ENCODE measurements at places on chromosomes 4 and X.

GRCh38 chr4:39134683-39135306 lies 47.5 kb upstream of the WDR19 start:
- DNase-seq, result no peak

DNA sequence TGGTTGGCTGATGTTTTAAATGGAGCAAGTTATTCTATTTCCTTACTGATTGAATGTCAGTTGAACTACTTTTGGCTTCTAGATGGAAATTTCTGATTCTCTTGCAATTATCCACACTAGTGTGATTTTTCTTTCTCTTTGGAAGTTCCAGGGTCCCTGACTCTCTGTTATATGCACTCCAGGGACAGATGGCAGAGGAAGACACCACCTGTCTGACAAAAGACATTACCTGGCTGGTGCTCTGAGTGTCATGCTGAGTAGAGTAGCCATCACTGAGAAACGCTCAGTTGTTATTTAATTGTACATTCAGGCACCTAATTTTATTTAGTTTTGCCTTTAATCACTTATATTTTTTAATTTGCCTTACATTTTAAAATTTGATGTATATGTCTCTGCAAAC lies 105.4 kb upstream of the TLL1 start:
- DNase-seq, result no peak

- peak; percentile 4 for DNase-seq
These were observed 56.9 kb upstream of the PRPS1 start for GRCh38 chrX:107571296-107571998.

DNA sequence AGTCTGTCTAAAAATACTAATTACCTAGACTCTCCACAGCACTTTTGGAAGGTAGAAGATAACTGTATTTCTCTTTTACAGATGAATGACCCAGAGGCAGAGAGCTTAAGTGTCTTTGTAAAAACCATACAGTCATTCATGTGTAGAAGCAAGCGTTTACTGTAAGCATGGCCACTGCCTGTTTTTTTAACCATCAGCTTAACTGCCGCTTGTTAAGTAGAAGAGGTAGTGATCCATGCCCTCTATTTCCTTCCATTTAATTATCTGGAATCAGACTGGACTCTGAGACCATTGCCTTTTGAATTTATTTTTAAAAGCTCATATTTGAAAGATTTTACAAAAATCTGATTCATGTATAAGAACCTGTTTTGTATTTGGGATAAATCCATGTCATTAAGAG lies 111.2 kb upstream of the TECRL start:
- no peak for DNase-seq

GRCh38 chr4:27115221-27115620 lies 254.6 kb downstream of the STIM2 start:
- DNase-seq, result no peak

DNA sequence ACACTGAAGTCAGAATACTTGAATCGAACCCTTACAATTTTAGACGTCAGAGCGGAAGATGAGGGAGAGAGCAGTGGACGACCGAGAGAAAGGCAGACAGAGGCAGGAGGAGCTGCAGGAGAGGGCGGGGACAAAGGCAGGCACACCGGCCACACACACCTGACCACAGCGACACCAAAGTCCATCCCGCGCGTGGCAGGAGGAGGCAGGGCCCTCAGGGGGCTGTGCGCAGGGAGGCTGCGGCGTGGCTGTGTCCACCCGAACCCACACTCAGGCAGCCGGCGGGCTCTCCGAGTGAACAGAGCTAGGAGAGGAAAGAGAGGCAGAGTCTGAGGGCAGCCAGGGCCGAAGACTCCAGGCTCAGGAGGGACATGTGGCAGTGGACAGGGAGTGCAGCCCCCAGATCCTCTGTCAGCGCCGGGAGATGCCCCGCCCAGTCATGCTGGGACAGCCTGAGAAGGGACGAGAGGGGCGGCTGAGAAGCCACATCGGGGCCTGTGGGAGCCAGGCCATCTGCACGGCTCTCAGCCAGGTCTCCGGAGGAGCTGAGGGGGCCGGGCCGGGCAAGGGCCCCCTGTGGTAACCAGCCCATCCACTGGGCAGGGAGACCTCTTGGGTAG lies 20.1 kb downstream of the GAK start:
- no peak for DNase-seq

- DNase-seq, result no peak
These were observed 157.0 kb upstream of the SMIM31 start for GRCh38 chr4:164596927-164597326.

GRCh38 chr4:16894406-16894805 lies 4.0 kb downstream of the LDB2 start:
- DNase-seq, result no peak

- DNase-seq, result no peak
These were observed 11.9 kb downstream of the GRPEL1 start for GRCh38 chr4:7055990-7056325.

DNA sequence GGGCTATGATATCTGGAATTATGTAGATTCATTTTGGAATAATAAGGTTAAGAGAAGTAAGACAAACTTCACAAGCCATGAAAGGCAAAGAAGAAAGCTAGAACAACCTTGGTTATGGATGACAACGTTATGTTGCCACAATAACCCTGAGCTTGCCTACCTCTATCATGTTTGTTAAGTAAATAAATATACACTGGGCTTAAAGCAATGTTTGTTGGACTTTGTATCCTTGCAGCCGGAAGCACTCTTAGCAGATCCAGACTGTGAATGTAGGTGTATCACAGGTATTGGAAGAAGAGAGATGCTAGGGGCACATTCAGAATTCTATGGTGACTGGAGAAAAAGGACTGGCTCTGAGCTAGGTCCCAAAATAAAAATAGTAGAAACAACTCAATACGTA lies 214.4 kb downstream of the HS3ST1 start:
- no peak for DNase-seq

GRCh38 chrX:13087322-13088155 lies 43.1 kb upstream of the FAM9C start:
- DNase-seq, result peak; percentile 84

GRCh38 chrX:129823115-129823514 lies 20.6 kb downstream of the ZDHHC9 start:
- DNase-seq, result peak; percentile 71

- DNase-seq, result no peak
These were observed 98.2 kb downstream of the SLC39A8 start for GRCh38 chr4:102247041-102247440.

- no peak for DNase-seq
These were observed 76.2 kb downstream of the MTMR1 start for GRCh38 chrX:150769408-150769807.

DNA sequence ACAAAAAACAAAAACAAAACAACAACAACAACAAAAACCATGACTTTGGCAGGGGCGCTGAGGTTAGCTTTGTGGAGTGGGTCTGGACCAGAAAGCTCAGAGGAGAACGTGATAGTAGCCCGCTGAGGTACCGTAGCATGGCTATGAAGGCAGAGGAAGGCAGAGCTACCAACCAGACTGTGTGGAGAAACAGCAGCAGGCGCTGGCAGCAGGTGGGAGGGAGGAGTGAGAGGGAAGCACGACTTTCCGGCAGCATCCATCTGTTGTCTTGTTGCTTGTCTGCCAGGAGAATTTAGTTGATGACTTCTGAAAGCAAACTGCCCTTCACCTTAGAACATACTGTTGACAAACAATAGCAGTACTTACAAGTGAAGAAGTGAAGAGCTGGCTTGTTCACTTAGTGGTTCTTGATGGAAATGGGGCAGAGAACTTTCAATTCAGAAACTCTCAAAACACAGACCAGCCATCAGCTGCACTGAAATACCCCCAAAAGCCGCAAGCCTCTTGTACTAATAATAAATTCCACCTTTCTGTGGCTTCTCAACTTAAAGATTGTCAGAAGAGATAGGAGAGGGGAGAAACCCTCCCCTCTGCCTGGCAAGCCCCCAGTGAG lies 447.2 kb downstream of the SLITRK2 start:
- DNase-seq, result no peak

DNA sequence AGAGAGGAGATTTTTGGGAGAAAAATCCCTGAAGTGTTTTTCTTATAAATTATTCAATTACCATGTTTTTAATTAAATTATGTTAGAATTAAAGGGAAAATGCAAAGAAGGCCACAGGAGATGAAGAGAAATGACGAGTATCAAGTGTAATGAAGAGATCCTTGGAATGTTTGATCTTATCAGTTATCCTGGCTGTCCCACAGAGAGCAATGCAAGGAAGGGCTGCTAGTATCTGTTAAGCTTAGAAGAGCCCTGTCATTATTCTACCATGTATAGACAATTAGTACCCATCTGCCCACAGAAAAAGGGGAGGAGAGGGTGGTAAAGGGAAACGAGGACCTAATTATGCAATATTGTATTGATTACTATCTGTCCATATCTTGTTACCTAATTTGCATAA lies 257.1 kb downstream of the BANK1 start:
- no peak for DNase-seq

DNA sequence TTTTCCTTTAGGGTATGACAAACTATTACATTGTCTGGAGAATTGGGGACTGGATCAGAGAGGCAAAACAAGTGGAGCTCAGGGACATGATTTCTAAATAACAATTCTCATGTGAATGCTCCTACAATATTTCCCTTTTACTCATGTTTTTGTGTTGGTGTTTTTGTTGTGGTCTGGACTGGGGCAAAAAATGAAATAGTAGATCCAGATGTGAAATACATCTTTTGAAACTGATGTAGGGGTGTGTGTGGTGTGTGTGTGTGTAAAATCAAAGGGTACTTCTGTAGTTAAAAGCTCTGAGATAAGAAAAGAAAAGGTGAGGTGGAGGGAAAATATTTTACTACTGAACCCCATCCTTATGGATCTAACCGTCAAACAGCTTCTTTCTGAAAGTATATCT lies 188.4 kb upstream of the RPL34 start:
- no peak for DNase-seq

DNA sequence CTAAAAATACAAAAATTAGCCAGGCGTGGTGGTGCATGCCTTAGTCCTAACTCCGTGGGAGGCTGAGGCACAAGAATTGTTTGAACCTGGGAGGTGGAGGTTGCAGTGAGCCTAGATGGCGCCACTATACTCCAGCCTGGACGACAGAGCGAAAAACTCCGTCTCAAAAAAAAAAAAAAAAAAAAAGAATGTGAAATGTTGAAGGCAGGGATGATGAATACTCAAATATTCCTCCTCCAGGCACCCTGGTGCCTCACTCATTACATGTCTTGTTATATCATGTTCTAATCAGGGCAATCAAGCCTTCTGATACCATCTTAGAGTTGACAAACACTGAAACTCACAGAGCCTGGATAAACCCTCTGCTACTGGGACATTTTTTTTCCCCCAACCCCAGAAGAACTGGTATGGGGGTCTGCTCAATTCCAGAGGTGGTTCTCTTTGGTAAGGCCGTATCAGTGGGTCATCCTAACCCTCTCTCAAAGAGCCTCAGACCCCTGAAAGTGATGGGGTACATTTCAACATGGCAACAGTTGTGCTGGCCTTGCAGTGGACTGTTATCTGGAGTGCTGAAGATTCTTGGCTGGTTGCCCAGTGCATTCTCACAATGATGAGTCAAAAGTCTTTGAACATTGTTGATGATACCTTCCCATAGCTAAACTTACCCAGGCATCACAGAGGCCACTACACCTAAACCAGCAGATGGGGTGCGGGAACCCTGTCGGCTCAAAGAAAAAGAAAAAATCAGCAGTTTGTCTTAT lies 2.4 kb upstream of the SH3KBP1 start:
- DNase-seq, result no peak

DNA sequence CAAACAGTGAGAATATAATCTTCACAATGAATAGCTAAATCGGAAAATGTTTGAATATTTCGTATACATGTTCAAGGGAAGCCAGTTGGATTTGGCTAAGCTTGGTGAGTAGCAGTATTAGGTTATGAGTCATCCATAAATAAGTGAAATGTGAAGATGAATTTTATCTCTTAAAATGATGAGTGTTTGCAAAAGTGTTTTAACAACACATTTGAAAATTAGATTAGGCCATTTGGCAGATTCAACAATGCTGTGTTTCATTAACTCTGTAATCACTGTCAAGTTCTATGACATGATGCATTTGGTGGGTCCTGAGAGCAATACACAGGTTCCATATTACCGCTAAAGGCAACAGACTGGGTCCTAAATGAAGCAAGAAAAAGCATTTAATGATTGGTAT lies 301.9 kb upstream of the PRPS2 start:
- no peak for DNase-seq

DNA sequence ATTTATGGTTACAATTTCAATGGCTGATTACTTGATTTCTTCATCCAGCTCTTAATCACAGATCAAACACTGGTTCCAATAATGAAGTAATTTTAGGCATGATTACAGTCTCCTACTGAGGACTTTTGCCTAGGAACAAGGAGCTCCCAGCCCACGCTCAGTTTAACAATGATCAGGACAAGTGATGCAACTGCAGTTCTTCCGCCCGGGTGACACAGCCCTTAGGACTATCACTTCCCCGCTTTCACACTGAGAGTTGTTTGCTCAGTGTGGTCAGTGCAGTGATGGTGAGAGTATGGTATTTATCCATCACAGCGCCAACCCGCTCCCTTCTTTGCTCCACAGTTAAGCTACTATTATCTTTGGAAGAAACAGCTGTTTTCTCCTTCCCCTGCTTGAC lies 203.2 kb upstream of the MBNL3 start:
- peak; percentile 71 for DNase-seq

GRCh38 chr4:184346682-184347081 lies 127.7 kb downstream of the IRF2 start:
- peak; percentile 51 for DNase-seq

- DNase-seq, result peak; percentile 16
These were observed 14.5 kb downstream of the CDS1 start for GRCh38 chr4:84597450-84597849.

GRCh38 chrX:71095981-71096759 lies 519 bp downstream of the FOXO4 start:
- DNase-seq, result peak; percentile 38

GRCh38 chr4:35725131-35725530 lies 519.2 kb downstream of the ARAP2 start:
- DNase-seq, result no peak

DNA sequence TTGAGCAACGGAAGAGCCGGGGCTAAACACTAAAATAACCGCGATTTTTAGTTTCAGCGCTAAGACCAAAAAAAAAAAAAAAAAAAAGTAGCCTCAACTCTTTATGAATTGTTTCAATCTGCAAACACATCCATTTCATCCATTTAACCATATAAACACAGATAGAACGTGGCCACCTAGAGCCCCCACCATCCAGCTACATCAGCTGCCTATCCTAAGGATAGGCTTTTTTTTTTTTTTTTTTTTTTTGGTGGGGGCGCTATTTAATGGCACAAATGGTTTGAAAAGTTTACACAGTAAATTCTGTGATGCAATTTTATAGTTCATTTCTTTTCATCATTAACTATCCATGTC lies 492 bp upstream of the HDAC8 start:
- DNase-seq, result no peak

Measured in suppressor macrophage (primary cell).